ENCODE measurements at places on chromosomes 13 and 19.

GRCh38 chr19:57905258-57905657 lies 11.1 kb downstream of the ZNF417 start:
- DNase-seq: no peak
- peaks cover 20% of the 10 kb centered on the region for H3K36me3 ChIP-seq
- H3K27ac ChIP-seq: no peak overlapping the region
- no peak overlapping the region for H3K4me3 ChIP-seq
- H3K4me1 ChIP-seq: no peaks in the 10 kb centered on the region

GRCh38 chr13:43397111-43397510 lies 373.7 kb downstream of the DNAJC15 start:
- no peak overlapping the region for H3K27ac ChIP-seq
- H3K27me3 ChIP-seq: no peaks in the 10 kb centered on the region
- H3K4me3 ChIP-seq: no peak overlapping the region
- H3K36me3 ChIP-seq: no peaks in the 10 kb centered on the region
- no peaks in the 10 kb centered on the region for H3K4me1 ChIP-seq

DNA sequence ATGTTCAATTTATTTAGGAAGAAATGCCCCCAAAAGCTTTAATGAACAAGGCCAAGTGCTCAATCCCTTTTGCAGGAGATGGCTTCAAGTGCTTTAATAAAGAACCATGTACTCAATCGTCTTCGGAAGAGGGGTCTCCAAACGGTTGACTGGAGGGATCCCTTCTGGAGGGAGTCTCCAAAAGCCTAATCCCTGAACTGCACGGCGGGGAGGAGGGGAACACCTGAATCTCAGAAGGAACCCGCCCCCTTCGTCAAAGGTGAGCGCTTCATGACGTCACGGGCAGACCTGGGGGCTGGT lies 505 bp downstream of the PAF1 start:
- peak overlapping the region; percentile 93 for H3K27ac ChIP-seq
- H3K27me3 ChIP-seq: no peaks in the 10 kb centered on the region
- no peak for DNase-seq

GRCh38 chr13:32334671-32335070 lies 19.4 kb downstream of the BRCA2 start:
- no peak overlapping the region for H3K4me3 ChIP-seq
- H3K4me1 ChIP-seq: no peaks in the 10 kb centered on the region
- no peak for DNase-seq
- no peaks in the 10 kb centered on the region for H3K36me3 ChIP-seq

- no peaks in the 10 kb centered on the region for H3K4me1 ChIP-seq
- H3K4me3 ChIP-seq: no peak overlapping the region
- no peak overlapping the region for H3K27ac ChIP-seq
- no peaks in the 10 kb centered on the region for H3K27me3 ChIP-seq
Observed at GRCh38 chr13:98098516-98098915, 44.4 kb upstream of the FARP1 start.

GRCh38 chr13:23203516-23203915 lies 22.7 kb downstream of the SGCG start:
- H3K4me1 ChIP-seq: no peaks in the 10 kb centered on the region
- H3K27me3 ChIP-seq: no peaks in the 10 kb centered on the region
- no peak for DNase-seq
- H3K27ac ChIP-seq: no peak overlapping the region

- peaks cover 28% of the 10 kb centered on the region for H3K4me1 ChIP-seq
- peaks cover 44% of the 10 kb centered on the region for H3K36me3 ChIP-seq
- no peak for DNase-seq
- H3K27me3 ChIP-seq: no peaks in the 10 kb centered on the region
- no peak overlapping the region for H3K27ac ChIP-seq
Observed at GRCh38 chr19:7524523-7524922, 2.1 kb downstream of the MCOLN1 start.

DNA sequence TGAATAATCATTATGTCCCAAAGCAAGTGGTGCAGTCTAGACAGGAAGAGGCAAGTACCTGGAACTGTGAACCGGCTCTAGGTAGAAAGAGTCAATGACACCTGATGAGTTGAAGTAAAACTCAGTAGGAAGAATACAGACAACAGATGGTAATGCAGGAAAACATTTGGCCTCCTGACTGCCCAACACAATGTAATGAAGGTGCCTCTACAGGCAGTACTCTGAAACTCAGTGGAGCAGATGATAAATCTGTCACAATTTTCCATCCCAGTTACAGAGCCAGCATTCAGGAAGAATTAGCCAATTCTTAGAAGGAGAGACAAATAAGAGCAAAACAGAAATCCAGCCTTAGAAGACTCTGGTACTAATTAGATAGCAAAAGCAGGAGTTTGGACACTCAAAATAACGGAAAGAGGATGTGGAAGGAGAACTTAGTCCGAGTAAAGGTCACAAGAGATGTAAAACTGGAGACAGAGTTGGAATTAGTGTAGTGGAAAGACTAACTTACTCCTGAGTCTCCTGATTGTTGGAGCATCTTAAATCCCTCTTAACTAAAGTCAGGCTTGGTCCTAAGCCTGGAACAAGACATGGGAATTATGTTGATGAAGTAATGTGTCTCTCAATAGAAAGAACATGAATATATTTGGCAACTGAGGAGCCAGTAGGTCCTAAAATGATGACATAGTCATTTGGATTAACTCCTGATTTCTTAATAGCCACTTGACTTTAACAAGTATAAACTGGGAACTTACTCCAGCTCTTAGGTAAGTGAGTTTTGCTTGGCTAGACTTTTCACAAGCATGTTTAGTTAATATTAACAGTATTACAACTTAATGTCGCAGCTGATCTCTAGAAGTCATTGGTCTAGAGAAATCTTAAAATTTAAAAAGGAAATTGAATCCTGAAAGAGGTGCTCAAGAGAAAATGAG lies 457.3 kb upstream of the MIR17HG start:
- no peak overlapping the region for H3K4me3 ChIP-seq
- no peaks in the 10 kb centered on the region for H3K27me3 ChIP-seq
- H3K27ac ChIP-seq: no peak overlapping the region
- H3K36me3 ChIP-seq: no peaks in the 10 kb centered on the region
- DNase-seq: no peak

- H3K4me3 ChIP-seq: no peak overlapping the region
- DNase-seq: peak; percentile 5
- no peaks in the 10 kb centered on the region for H3K36me3 ChIP-seq
Observed at GRCh38 chr13:29195456-29195855, 375.3 kb downstream of the MTUS2 start.

DNA sequence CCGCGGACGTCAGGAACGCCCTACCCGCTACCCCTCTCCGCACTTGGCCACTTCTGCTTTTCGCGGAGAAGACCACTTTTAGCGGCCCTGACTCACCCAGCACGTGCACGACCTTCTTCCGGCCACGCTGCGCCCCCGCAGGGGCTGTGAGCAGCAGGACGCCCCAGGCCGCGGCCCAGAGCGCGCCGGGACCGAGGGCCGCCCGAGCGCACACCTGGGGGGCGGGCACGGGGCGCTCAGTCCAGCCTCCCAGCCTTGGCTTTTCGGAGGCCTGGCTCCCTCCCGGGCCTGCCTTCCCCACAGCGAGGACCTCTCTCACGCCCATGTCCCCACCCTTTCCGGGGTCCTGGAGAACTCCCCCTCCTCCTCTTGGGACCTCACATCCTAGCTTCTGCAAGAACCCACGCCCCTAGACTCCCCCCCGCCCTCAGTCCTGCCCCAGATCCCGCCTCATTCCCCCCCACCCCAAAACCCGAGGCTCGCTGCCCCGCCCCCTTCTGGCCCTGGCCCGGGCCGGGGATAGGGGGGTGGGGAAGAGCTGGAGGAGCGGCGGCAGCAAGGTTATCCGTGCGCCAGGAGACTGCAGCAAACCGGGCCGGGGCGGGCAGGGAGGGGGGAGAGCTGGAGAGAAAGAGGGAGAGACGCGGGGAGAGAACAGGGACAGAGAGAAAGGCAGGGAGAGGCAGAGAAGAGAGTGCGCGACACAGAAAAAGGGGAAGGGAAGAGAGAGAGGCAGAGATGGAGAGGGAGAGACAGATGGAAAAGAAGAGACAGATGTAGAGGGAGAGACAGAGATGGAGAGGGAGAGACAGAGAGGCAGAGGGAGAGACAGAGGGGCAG lies 11.5 kb downstream of the TM6SF2 start:
- H3K4me1 ChIP-seq: peaks cover 10% of the 10 kb centered on the region
- no peak overlapping the region for H3K27ac ChIP-seq
- peak overlapping the region; percentile 9 for H3K4me3 ChIP-seq
- no peak for DNase-seq

GRCh38 chr13:88704600-88705275 lies 1033.6 kb downstream of the SLITRK5 start:
- H3K4me1 ChIP-seq: no peaks in the 10 kb centered on the region
- H3K36me3 ChIP-seq: no peaks in the 10 kb centered on the region
- peak overlapping the region; percentile 4 for H3K4me3 ChIP-seq
- no peaks in the 10 kb centered on the region for H3K27me3 ChIP-seq
- DNase-seq: no peak

- H3K27ac ChIP-seq: no peak overlapping the region
- H3K4me1 ChIP-seq: no peaks in the 10 kb centered on the region
- H3K36me3 ChIP-seq: no peaks in the 10 kb centered on the region
- no peaks in the 10 kb centered on the region for H3K27me3 ChIP-seq
- peak; percentile 73 for DNase-seq
Observed at GRCh38 chr19:524062-524674, 7.4 kb upstream of the CDC34 start.

GRCh38 chr19:4453232-4454179 lies 4.1 kb downstream of the UBXN6 start:
- peaks cover 17% of the 10 kb centered on the region for H3K4me1 ChIP-seq
- H3K27ac ChIP-seq: no peak overlapping the region
- H3K4me3 ChIP-seq: no peak overlapping the region
- peaks cover 58% of the 10 kb centered on the region for H3K36me3 ChIP-seq
- DNase-seq: peak; percentile 73
- H3K27me3 ChIP-seq: no peaks in the 10 kb centered on the region

GRCh38 chr19:32373585-32374295 lies 28.3 kb downstream of the ZNF507 start:
- H3K4me3 ChIP-seq: no peak overlapping the region
- H3K4me1 ChIP-seq: peaks cover 5% of the 10 kb centered on the region
- H3K36me3 ChIP-seq: no peaks in the 10 kb centered on the region
- no peak for DNase-seq
- H3K27me3 ChIP-seq: no peaks in the 10 kb centered on the region

DNA sequence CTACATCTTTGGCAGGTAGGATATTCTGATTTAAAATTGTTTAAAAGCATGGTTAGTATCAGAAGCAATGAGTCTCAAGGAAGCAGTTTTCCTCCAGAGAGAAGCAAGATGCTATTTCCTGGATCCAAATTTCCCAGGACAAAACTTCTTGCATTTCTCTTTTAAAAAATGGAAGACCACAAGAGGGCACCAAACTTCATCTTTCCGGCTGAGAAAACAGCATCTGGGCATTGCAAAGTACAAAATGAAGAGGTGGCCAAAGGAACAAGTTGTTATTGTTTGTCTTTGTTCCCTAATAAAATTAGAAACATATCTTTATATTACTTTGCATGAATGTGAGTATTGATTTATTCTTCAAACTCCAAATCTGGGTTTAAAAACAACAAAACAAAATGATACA lies 60.0 kb upstream of the LRCH1 start:
- no peaks in the 10 kb centered on the region for H3K36me3 ChIP-seq
- no peaks in the 10 kb centered on the region for H3K4me1 ChIP-seq
- H3K27ac ChIP-seq: no peak overlapping the region
- no peaks in the 10 kb centered on the region for H3K27me3 ChIP-seq
- DNase-seq: no peak

DNA sequence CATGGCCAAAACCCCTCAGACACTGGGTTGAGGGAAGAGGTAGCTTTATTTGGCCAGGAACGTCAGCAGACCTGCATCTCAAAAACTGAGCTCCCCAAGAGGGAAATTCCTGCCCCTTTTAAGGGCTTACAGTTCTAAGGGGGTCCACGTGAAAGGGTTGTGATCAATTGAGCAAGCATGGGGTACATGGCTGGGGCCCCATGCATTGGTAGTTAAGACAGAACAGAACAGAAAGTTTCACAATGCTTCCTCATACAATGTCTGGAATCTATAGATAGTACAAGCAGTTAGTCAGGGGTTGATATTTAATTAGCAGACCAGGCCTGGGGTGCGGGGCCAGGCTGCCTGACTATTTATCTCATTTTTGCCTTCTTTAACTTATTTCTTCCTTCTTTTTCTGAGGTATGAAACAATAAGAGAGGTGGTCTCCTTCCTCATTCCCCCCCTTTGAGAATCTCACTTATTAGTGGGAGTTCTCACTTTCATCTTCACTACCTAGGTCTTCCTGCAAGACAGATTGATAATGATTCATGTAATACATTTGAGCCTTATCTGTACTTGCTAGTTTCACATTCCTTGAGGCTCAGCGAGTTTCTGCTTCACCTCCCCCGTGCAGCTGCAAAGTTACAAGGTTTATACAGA lies 84.8 kb downstream of the SLC25A15 start:
- no peaks in the 10 kb centered on the region for H3K4me1 ChIP-seq
- no peak for DNase-seq
- H3K4me3 ChIP-seq: no peak overlapping the region

- DNase-seq: no peak
- no peaks in the 10 kb centered on the region for H3K27me3 ChIP-seq
- H3K4me1 ChIP-seq: no peaks in the 10 kb centered on the region
- H3K27ac ChIP-seq: no peak overlapping the region
- no peak overlapping the region for H3K4me3 ChIP-seq
Observed at GRCh38 chr19:58047672-58048071, 11.4 kb upstream of the ZNF135 start.

GRCh38 chr19:13959141-13959961 lies 7.0 kb downstream of the DCAF15 start:
- H3K4me1 ChIP-seq: no peaks in the 10 kb centered on the region
- H3K4me3 ChIP-seq: no peak overlapping the region
- H3K36me3 ChIP-seq: peaks cover 40% of the 10 kb centered on the region
- no peak overlapping the region for H3K27ac ChIP-seq
- DNase-seq: peak; percentile 72

DNA sequence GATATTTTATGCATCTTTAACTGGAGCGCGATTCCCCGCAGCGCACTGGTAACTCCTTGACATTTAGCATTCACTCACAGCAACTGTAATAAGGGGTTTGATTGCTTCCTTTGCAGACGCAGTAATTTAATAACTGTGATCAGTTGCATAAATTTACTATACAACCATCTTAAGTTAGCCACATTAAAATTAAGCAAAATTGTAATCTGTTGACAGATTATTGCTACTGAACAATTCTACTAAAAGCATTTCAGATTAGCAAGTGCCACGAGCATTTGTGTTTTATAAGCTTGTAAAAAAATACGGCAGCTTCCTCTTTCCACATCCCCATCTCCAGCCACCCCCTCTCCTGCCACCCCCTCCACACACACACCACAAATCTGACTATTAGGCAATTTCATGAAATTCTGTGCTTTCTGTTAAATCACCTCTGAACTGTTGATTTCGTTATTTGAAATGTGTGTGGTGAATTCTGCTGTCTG lies 44.4 kb downstream of the TSHZ3 start:
- H3K4me3 ChIP-seq: no peak overlapping the region
- H3K27me3 ChIP-seq: no peaks in the 10 kb centered on the region
- no peak for DNase-seq
- H3K27ac ChIP-seq: no peak overlapping the region
- H3K36me3 ChIP-seq: no peaks in the 10 kb centered on the region

DNA sequence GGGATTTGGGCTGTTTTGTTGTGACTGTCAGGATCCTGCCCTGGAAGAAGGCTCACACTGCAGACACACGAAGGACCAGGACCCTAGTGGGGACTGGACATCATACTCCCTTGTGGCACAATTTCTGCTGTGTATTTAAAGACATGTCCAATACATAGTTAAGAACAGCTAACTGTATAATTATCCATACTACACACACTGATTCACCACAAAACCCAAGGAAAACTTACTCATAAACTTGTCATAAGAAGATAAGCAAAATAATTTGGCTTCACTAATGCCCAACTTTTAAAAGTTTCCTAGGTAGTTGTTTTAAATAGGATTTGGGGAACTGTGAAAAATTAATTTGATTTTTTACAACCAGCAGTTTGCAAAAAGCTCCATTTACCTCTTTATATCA lies 46.1 kb downstream of the LATS2 start:
- H3K4me3 ChIP-seq: no peak overlapping the region
- H3K27ac ChIP-seq: no peak overlapping the region
- no peak for DNase-seq
- peaks cover 55% of the 10 kb centered on the region for H3K4me1 ChIP-seq
